Stimulated activated CD8-positive, alpha-beta memory T cell treated with anti-CD3 and anti-CD28 coated beads, Interleukin-7, amount 100 ng/mL, for 4 hours (primary cell): ENCODE measurements at places on chromosomes 1 and 21.

- no peak for DNase-seq
Observed at GRCh38 chr1:97210307-97210706, 488.7 kb downstream of the PTBP2 start.

GRCh38 chr1:192807211-192808162 lies 1.4 kb upstream of the RGS2 start:
- DNase-seq: no peak

GRCh38 chr1:51415963-51416362 lies 85.6 kb upstream of the TTC39A start:
- DNase-seq: no peak

DNA sequence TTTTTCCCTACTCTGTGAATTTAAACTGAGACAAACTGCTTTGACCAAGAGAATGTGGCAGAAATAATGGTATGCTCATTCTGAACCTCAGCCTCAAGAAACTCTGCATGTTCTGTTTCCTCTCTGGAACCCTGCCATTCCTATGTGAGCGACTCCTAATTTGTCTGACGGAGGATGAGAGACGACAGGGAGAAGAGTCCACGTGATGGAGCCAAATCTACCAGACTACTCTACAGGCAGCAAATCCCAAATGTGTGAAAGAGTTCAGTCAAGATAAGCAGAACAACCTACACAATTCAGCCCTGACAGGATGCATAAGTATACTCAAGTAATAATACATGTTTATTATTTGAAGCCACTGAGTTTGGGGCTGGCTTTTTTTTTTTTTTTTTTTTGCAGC lies 153.5 kb downstream of the DPYD start:
- no peak for DNase-seq

DNA sequence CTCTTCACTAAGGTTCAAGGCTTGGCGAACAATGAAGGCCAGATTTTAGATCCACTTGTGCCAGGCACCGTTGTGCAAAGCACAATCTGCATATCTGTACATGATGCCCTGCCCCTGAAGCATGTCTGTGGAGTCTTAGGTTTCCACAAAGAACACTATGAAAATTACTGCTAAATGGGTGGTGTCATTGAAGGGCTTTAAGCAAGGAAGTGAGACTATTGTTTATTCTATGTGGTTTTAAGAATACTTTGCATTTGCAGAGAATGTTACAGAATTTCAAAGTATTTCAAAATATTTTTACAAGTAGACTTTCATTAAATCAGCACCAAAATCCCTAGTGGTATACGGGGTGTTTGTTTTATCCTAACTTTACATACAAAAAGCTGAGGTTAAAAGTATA lies 8.8 kb downstream of the TSEN15 start:
- DNase-seq: no peak

DNA sequence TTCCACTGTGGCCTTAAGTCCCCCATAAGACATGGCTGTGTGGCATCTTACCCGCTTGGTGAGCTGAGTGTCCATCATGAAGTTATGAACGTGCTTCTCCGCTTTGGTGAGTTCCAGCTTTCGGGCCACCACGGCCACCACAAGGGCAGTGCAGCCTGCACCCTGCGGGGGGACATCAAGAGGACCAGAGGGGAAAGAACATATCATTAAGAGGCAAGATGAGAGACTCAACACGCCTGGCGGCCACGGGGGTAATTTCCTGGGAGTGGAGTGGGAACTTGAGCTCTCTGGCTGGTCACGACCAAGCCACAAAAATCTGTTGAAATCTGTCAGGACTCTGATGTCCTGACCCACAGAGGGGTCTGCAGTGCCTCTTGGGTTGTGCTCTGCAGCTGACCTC lies 117.9 kb upstream of the ADAR start:
- DNase-seq: no peak

DNA sequence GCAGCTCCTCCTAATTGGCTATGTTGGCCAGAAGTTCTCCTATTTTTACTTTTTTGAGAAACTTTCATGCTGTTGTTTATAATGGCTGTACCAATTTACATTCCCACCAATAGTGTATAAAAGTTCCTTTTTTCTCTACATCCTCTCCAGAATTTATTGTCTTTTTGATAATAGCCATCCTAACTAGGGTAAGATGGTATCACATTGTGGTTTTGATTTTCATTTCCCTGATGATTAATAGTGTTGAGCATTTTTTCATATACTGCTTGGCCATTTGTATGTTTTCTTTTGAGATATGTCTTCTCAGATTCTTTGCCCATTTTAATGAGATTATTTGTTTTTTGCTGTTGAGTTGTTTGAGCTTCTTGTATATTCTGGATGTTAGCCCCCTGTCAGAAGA lies 46.8 kb downstream of the NTMT2 start:
- DNase-seq: no peak

- no peak for DNase-seq
Observed at GRCh38 chr1:70718086-70718630, 307.1 kb downstream of the CTH start.

DNA sequence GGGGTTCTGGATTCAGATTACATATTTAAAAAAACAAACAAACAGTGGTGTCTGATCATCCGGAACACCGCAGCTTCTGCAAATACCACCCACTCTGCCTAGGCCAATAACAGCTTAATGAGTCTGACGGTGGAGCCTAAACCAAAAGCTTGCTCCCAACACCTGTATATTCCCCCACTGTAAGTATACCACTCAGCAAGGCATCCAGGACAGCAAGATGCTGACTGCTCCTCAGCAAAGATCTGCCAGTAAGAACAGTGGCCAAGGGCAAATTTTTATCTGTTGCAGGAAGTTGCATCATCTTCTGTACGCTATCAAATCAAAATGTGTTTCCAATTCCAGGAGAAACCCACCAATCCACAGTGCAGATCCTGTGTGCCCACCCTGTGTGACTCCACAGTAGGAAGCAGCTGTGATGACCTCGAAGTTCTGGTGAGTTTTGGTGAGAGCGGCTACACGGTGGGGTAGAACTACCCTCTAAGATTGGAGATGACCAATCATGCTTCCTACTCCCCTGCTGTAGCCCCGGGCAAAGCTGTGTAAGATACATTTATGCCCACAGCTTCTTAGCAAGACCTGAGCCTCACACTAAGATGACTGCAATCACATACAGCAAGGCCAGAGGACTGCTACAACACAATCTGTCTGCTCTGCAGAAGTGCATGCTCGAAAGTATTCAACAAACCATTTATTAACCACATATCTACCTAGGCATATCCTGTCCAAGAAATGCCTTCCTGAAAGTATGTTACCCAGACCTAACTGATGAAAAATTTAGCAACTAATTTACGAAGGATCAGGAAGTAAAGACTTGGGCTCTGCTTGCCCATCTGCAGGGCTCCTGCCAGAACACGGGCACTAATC lies 30.5 kb downstream of the SIPA1L2 start:
- DNase-seq: no peak

DNA sequence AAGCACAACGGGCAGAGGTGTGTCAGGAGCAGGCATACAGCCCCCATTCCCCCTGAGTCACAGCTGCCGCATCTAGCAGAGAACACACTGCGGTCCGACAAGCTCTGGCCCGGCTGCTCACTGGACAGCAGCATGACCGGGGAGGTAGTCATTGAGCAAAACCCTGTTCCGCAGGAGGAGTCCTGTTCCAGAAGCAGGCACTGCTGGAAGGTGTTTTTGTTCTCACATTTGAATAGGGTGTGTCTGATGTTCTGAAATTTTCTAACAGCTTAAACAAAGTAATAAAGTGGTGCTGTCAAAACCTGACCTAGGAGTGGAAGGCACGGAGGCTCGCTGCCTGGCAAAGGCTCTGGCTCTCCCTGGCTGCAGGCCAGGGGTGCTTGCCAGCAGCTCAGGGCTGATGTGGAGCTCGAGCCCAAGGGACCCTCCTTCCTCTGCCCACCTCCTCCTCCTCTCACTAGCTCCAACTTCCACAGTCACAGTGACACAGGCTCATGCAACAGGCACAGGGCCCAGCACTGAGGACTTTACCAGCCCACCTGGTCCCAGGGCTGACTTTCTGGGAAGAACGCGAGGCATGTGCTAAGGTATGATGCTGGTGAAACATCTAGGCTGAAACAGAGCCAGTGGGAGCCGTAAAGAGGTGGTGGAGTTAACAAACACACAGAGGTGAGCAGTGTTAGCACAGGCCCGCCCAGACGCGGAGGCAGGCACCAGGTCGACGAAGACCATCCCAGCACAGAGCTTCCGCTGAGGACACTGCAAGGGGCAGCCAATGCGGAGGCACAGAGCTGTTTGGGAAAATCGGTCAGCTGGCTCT lies 118.6 kb upstream of the IFFO2 start:
- DNase-seq: no peak

DNA sequence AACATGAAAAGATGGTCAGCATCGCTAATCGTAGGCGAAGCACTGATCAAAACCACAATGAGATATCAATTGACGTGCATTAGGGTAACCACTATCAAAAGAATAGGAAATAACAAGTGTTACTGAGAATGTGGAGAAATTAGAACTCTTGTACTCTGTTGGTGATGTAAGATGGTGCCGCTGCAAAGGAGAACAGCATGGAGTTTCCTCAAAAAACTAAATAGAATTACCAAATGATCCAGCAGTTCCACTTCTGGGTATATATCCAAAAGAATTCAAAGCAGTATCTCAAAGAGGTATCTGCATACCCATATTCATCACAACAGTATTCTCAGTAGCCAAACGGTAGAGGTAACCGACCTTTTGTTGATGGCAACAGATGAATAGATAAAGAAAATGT lies 8.3 kb upstream of the CD101 start:
- no peak for DNase-seq

- DNase-seq: no peak
Observed at GRCh38 chr21:15775291-15775690, 45.5 kb downstream of the USP25 start.

GRCh38 chr1:96979304-96980268 lies 258.0 kb downstream of the PTBP2 start:
- DNase-seq: no peak

DNA sequence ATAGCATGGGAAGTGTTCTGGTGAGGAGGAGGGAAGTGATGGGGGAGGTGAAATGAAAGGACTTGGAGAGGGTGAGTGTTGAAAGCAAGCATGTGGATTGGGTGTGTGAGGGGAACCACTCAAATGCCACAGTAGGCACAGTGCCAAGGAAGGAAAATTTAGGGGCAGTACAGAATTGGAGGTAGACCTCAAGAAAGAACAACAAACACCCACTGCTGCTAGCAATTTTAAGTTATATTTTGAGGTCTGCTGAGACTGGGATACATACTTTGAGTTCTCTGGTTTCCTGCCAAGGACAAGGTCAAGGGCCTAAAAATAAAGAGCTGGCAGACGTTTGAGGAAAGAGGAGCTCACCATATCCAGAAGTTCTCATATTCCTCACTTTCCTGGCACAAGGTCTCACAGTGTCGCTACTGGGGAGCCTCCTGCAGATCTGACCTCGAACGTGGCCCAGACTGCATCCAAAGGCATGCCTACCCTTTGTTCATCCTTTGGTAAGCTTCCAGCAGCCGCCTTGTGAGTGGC lies 104.0 kb downstream of the BRINP2 start:
- DNase-seq: no peak

GRCh38 chr1:40308036-40308727 lies 8.9 kb downstream of the COL9A2 start:
- no peak for DNase-seq

GRCh38 chr1:42541104-42541503 lies 78.0 kb downstream of the CCDC30 start:
- DNase-seq: no peak

- DNase-seq: no peak
Observed at GRCh38 chr21:39441502-39442475, 3.8 kb downstream of the LCA5L start.

GRCh38 chr1:208054485-208054884 lies 143.6 kb upstream of the CD34 start:
- DNase-seq: no peak

GRCh38 chr1:151809290-151809984 lies 4.2 kb upstream of the LINGO4 start:
- DNase-seq: no peak

- DNase-seq: no peak
Observed at GRCh38 chr1:3586986-3587759, 24.1 kb downstream of the MEGF6 start.

DNA sequence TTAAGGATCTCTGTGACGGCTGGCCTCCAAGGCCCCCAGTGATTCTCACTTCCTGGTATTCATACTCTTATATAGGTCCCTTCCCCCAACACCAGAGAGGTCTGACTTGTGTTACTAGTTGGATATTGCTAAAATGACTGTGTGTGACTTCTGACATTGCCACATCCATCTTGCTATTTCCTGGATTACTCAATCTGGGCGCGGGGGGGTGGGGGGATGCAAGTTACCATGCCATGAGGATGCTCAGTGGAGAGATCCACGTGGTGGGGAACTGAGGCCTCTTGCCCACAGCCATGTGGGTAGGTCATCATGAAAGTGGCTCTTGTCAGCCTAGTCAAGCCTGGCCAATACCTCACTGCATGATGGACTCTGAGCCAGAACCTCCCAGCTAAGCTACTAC lies 117.0 kb downstream of the UBE2U start:
- DNase-seq: no peak

GRCh38 chr1:248834343-248834940 lies 3.6 kb upstream of the ZNF672 start:
- DNase-seq: no peak

GRCh38 chr1:64995316-64995715 lies 29.0 kb upstream of the JAK1 start:
- no peak for DNase-seq

DNA sequence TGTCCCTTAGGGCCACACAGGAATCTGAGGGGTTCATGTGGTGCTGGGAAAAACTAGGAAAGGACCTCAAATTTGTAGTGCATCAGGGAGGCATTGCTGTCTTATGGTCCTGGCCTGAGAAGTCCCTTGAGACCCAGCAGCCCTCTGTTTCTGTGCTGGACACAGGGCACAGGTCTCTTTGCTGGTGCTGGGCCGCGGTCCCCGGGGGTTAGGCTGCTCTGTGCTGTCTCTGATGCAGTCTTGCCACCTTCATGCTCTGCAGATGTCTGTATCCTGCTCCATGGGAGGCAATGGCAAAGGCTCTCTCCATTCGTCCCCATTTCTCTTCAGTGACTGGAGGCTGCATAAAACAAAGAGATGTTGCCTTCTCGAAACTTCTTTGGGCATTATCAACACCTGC lies 13.0 kb downstream of the EDARADD start:
- no peak for DNase-seq

- DNase-seq: no peak
Observed at GRCh38 chr1:114833421-114833820, 21.2 kb upstream of the SYCP1 start.

DNA sequence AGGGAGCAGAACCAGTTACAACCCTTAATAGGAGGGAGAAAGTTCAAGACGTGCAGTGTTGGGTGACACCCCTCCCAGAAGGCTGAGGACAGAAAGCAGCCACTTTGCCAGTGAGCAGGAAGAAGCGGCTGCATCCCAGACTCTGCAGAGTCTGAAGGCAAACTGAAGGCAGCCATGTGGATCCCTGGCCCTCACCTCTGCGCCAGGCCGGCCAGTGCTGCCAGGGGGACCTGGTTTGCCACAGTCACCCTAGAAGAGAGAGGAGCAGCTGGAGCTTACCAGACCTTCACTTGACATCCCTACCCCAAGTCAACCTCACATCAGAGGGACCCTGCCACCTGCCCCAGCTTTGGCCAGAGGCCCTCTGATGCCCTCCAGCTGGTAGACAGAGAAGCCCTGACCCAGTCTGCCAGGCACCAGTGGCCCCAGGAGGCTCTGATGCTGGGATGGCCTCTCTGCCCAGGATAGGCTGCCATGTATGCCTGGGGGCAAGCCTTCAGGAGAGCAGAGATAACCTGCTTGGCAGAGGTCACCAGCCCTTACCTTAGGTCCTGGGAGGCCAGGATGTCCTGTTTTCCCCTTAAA lies 16.3 kb upstream of the PEF1 start:
- no peak for DNase-seq

GRCh38 chr1:96104906-96105305 lies 616.7 kb upstream of the PTBP2 start:
- no peak for DNase-seq

- no peak for DNase-seq
Observed at GRCh38 chr1:3759164-3759563, 6.9 kb downstream of the CCDC27 start.
